ENCODE measurements at places on chromosomes 12 and 14. TPM values are rescaled to one million over a fixed set of nuclear protein-coding genes. Genes with fewer than 3 reads are reported as not detected.

- H3K27me3 ChIP-seq = no peaks in the 10 kb centered on the region
- H3K4me3 ChIP-seq = no peak overlapping the region
- no peaks in the 10 kb centered on the region for H3K36me3 ChIP-seq
- H3K4me1 ChIP-seq = no peaks in the 10 kb centered on the region
- H3K27ac ChIP-seq = no peak overlapping the region
- peak; percentile 38 for DNase-seq
Observed at GRCh38 chr12:66552716-66553115, 126.2 kb downstream of the GRIP1 start.

GRCh38 chr14:64394977-64395633 lies 7.0 kb downstream of the MTHFD1 start:
- no peak overlapping the region for H3K4me3 ChIP-seq
- DNase-seq = no peak
- H3K27ac ChIP-seq = no peak overlapping the region
- peaks cover 3% of the 10 kb centered on the region for H3K36me3 ChIP-seq
- no peaks in the 10 kb centered on the region for H3K27me3 ChIP-seq
- H3K4me1 ChIP-seq = no peaks in the 10 kb centered on the region

DNA sequence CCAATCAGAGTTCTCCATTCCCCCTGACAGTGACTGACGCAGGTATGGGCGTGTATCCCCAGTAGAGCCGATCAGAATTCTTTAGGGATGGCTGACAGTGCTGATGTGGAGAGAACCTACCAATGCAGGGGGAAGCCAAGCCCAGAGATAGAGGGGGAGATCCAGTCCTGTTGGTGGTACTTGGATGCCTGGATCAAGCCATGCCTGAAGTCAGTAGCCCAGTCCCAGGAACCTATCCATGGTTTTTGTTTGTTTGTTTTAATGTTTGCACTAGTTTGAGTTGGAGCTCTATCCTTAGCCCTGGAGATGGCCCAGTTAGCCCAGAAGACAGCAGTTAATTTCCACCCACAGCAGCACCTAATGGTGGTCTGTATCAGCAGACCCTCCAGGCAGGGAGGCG lies 40.2 kb downstream of the FOXN4 start:
- no peak overlapping the region for H3K27ac ChIP-seq
- H3K36me3 ChIP-seq = no peaks in the 10 kb centered on the region
- no peak overlapping the region for H3K4me3 ChIP-seq
- DNase-seq = no peak
- H3K4me1 ChIP-seq = no peaks in the 10 kb centered on the region

Gene ADIPOR2
- 46.1 TPM for total RNA-seq

Gene SERPINA12
- total RNA-seq = not detected

Gene CFAP251
- total RNA-seq = 7.9 TPM
